ENCODE measurements at places on chromosomes 1 and 21. TPM values are rescaled to one million over a fixed set of nuclear protein-coding genes. Genes with fewer than 3 reads are reported as not detected.

DNA sequence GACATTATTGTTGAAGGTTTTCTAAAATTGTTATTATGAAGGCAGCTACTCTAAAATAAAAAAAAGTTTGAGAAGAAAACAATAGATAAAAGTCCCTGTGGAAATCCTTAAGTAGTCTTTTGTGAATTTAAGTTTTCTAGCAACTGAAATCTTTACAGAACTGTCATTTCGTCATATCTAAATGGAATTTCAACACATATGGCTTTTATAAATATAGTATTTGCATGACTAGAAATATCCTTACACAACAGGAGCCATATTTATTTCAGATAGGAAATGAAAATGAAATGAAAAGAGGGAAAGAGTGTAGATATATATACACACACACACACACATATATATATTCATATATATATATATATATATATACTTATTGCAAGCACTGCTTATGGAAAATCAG is 204.7 kb upstream of the RGS18 start:
- DNase-seq: no peak

GRCh38 chr1:6967431-6968111 is 182.3 kb downstream of the CAMTA1 start:
- DNase-seq: no peak

OR14K1 gene
- not detected for total RNA-seq

DNA sequence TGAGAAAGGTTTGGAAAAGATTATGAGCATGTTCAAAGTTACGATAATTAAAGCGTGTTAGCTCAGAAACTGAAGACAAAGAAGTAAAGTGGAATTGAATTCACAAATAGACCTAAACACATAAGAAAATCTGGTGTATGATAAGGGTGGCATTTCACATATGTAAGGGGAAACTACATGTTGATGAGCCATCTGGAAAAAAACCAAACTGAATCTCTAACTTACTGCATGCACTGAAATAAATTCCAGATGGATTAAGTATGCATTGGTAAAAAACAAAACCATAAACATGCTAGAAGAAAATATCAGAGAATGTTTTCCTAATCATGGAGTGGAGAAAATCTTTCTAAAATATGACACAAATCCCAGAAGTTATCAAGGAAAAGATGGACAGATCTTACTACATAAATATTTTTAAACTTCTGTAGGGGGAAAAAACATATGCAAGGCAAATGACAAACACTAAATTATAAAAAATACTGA is 34.0 kb upstream of the CTPS1 start:
- DNase-seq: no peak

- no peak for DNase-seq
Observed at GRCh38 chr1:192002063-192002462, 156.2 kb upstream of the RGS18 start.

SPRR2F gene
- total RNA-seq: not detected

- no peak for DNase-seq
Observed at GRCh38 chr1:85144351-85144750, 56.5 kb downstream of the SYDE2 start.

- DNase-seq: no peak
Observed at GRCh38 chr1:221392453-221392852, 349.4 kb downstream of the DUSP10 start.

NKAIN1 gene
- total RNA-seq: 0.45 TPM

HDGF gene
- total RNA-seq: 136 TPM

DNA sequence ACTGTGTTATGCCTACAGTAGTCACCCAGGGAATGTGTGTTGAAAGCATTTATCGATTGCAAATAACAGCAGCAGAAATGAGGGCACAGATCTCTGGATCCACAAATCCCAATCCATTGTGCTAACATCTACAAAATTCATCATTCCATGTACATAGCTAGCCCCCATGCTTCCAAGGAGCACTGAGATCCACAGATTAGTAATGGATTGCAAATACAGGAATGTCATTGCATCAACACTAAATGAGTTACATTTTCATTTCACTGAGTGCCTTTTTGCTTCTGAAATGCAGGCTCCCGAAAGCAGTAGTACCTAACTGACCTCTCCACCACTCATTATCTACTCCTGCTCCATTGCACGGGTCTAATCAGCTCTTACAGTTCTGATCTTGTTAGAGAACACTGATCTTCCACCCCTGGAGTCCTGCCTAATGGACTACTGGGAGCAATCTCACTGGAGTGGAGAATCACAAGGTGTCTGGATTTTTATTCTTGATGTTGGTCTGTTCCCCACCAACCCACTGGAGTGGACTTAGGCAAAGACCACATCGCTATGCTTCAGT is 30.5 kb downstream of the ASTN1 start:
- DNase-seq: no peak

SNX7 gene
- 22.4 TPM for total RNA-seq

- no peak for DNase-seq
Observed at GRCh38 chr21:40282912-40283886, 416.0 kb downstream of the PCP4 start.

CD1B gene
- total RNA-seq: not detected

GRCh38 chr21:46482225-46482845 is 23.6 kb downstream of the DIP2A start:
- no peak for DNase-seq

- no peak for DNase-seq
Observed at GRCh38 chr21:30713766-30714165, 4.8 kb downstream of the KRTAP21-3 start.

DNA sequence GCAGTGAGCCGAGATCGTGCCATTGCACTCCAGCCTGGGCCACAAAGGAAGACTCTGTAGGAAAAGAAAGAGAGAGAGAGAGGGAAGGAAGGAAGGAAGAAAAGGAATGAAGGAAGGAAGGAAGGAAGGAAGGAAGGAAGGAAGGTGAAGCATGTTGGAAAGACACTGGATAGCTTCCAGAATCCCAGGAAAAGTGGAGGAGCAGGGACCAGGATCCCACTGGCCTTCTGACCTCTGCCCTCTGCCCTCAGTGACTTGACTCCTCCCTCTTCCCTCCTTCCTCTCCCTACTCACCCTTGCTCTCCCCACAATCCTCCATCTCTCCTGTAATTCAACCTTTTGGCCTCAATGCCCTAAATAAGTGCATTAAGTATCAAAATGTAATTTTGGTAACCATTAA is 4.1 kb upstream of the UTS2 start:
- DNase-seq: no peak

DNA sequence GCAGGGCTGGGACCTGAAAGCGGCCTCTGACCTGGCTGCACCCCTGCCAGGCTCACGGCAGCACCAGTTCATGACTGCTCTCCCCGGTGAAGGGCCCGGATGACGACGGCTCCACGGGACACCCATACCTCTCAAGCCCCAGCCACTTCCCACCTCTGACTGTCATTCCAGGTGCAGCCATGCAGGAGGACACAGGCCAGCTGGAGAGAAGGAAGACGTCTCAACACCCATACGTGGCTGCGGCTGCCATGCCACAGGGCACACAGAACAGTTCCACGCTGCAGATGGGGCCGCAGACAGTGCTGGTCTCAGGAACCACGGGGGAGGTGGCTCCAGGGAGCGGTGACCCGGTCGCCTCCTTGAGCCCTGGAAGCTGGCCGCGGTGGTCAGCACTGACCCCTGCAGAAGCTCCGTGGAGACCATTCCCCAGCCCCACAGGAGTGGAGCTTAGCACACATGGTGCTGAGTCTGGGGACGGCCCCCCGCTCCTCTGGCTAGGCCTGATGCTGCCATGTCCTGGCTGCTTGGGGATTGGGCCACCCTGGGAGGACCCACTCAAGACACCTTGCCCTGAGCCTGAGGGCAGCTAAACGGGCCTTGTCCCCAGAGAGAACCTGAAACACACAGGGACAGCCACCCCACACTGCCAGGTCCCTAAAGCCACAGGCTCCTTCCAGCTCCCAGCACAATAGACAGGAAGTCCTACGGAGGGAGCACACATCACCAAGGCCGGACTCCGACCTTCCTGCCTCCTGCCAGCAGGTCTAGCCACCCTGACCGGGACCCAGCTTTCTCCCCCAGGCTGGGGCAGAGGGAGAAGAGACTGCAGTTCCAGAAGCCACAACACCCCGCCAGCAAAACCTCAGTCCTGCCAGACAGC is 8.6 kb downstream of the WNT9A start:
- DNase-seq: no peak

All from heart right ventricle (tissue), 16 donors.